Neuronal stem cell (in vitro differentiated cells): ENCODE measurements at places on chromosomes 4 and X.

DNA sequence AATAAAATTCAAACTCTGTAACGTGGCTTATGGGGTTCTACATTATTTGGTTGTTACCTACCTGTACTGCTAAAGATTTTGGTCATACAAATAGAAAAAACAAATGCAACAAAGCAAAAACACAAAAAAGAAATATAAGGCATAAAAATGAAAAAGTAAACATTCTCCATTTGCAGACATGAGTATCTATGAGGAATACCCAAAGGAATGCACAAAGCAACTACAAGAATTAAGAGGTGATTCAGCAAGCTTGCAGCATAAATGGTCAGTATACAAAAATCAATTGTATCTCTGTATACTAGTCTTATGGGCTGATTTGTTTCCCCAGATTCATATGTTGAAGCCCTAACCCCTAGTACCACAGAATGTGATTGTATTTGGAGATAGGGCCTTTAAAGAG is 3.6 kb upstream of the PDE5A start:
- no peak for DNase-seq

DNA sequence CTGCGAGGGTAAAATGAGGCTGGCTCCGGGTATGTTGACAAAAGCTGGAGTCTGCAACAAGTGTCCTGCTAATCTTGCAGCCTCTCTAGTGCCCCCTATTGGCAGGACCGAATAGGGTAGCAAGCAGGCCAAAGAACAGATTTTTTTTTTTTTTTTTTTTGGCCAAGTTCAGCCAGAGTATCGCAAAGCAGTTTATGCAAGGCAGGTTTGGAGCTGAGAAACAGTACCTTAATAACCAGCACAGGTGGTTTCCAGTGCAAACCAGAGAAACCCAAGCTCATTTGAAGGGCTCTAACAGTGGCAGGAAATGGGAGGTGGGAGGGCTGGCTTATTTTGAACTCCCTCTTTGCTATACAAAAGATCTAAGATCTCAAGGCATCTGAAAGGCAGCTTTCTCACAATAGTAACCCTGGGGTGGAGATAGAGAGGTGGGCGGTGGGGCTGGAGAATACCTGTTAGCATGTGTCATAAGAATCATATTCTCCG is 38.2 kb upstream of the OCIAD2 start:
- DNase-seq, result no peak

DNA sequence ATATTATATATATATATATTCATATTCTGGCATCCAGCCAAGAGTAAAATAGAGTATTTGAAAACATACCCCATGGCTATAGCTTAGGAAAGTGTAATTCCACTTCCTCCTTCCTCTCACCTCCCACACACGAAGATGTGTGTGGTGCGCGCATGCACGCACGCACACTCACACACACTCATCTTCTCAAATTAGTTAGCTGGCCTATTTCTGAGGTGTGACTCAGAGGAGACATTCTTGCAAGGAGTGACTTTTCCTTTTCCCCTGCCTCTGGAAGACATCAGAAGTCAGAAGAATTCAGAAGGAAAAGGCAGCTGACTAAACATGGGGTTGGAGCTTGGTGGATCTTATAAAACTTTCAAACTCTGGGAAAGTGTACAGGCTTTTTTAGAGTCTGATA is 8.8 kb downstream of the ENPEP start:
- no peak for DNase-seq

GRCh38 chrX:110384490-110384889 is 25.8 kb downstream of the RTL9 start:
- DNase-seq, result no peak

GRCh38 chr4:144310535-144310934 is 170.0 kb upstream of the GYPA start:
- DNase-seq, result no peak

DNA sequence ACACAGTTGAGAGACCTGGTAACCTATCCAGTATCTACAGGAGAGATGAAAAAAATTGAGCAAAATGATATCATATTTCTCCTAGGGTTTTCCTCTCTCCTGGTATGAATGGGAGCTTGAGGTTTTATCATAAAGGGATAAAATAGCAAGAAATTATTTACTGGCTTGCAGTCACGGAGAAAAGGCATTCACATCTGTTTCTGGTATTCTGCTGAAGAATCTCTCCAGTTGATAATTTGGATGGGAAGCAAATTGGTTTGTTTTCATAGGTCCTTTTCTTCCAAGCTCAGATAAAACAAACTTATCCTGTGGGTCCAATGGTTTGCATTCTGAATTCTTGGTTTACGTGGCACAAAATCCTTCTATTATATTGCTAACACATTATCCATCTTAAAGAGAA is 83.1 kb upstream of the GYPA start:
- no peak for DNase-seq

DNA sequence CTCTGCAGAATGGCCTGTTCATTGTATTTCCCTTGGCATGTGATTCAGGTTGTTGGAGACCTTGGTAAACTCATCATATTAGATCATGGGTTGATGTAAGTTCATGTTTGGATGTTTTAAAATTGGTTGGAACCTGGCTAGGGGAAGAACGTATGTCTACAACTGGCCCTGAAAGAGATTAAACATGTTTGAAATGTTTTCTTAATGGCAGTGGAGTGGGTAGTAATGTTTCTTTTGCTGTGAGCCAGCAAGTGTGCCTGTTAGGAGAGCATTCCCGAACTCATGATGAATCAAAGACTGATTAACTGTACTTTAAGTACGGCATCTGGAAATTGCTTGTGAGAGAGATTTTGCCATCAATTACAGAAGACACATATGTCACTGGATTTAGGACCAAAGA is 44.5 kb upstream of the SLC4A4 start:
- DNase-seq, result no peak

GRCh38 chr4:100306018-100306417 is 115.8 kb upstream of the DDIT4L start:
- no peak for DNase-seq

GRCh38 chr4:5812506-5813229 is 80.2 kb downstream of the CRMP1 start:
- peak; percentile 63 for DNase-seq

- DNase-seq, result no peak
Measured at GRCh38 chr4:100284129-100284880, 94.0 kb upstream of the DDIT4L start.

DNA sequence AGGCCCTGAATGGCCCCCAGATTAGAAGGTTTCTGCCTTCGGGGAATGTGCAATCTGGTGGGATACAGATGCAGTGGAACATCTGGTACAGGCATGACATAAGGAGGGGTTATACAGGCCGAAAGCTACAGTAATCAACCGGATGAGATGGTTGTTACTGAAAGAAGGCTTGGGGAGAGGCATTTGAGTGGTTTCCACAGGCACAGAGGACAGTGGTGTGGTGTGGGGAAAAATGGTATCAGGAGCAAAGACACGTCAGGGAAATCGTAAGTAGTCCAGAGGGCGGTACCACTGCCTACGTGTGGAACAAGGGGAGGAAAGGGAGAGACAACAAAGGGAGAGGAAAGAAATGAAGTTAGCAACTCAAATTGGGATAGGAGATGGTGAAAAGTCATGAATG is 3.0 kb downstream of the PDLIM3 start:
- DNase-seq, result no peak

DNA sequence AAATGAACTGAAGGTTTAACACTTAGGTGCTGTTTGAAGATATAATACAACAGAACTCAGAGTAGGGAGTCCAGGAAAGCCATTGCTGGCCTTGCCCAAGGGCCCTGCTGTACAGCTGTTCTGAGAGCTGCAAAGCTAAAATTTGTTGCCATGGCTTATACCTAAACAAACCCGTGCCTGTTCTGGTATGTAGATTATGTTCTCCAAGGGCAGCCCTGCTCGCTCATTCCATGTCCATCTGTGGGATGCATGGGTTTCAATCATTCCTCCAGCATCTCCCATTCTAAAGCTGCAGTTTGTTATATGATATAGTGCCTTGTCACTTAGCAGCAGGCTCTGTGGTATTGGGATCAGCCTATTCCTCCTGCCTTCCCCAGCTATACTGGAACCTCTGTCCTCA is 80.8 kb upstream of the BMPR1B start:
- DNase-seq, result no peak

GRCh38 chr4:95158626-95159025 is 390.1 kb downstream of the UNC5C start:
- DNase-seq, result no peak

DNA sequence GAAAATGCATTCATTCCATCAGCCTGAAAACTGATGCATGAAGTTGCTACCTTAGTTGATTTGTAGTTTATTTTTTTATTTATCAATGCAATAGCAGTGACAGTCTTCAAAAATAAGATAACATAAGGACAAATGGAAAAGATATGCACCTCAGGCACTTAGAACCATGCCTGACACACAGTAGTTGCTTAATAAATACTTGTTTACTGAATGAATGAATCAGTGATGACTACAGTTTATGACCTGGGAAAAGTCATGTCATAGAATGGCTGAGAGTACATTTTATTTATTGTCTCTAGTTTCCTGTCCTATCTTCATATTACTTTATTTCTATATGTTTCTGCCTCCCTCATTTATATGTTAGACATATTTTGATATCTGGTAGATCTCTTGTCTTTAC is 171.8 kb downstream of the TLL1 start:
- no peak for DNase-seq

GRCh38 chrX:112889400-112889799 is 48.8 kb upstream of the AMOT start:
- no peak for DNase-seq

GRCh38 chrX:20743046-20743445 is 476.3 kb upstream of the RPS6KA3 start:
- DNase-seq, result no peak

GRCh38 chrX:153488231-153488914 is 6.4 kb upstream of the BGN start:
- no peak for DNase-seq

DNA sequence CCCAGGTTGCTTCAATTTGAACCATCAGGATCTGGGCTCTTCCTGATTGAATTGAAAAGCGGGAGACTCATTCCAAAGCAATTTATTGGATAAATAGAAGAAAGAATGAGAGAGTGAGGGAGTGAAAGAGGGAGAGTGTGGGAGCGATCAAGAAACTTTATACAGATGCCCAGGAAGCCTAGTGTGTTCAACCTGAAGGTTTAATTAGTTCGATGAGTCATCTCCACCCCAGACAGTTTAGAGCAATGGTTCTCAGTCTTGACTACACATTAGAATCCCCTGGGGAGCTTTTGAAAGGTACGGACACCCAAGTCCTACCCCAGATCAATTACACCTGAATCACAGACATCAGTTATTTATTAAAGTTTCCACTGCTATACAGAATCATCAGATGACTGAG is 61.5 kb downstream of the GEMIN8 start:
- no peak for DNase-seq

DNA sequence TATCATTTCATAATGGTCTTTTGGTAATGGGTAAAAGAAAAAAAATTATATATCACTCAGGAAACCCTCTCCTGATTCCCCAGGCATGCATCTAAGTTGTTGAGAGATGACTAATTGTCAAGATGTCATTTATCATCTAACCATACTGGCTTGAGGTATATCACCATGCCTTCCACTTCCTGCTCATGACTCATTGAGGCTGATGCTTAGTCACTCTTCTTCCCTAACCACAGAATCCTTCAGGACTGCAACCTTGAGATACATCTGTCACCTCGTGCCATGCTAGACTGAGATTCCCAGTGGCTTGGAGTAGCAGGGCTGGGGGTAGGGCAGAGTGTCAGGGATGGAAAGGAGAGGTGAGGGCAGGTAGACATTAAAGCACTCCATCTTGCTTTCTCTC is 782.5 kb upstream of the INTU start:
- DNase-seq, result no peak

DNA sequence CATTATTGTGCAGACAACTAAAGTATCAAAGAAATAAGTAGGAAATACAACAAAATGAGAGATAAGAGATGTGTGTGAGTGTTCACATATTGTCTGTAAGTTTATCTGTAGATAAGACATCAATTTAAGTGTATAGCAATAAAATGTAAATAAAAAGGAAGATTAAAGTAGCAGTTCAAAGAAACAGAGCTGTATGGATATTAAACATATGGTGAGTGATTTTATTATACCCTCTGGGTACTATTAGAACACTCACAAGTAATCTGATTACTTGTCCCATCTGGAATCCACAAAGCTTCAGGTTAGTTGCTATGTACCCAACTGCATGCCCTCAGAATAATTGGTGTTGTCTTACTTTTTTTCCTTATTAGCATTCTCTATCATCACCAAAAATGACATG is 747.9 kb upstream of the ADGRL3 start:
- DNase-seq, result no peak

- no peak for DNase-seq
Measured at GRCh38 chrX:57379296-57379695, 92.8 kb downstream of the FAAH2 start.

- DNase-seq, result no peak
Measured at GRCh38 chr4:7145291-7145934, 46.9 kb upstream of the SORCS2 start.

- DNase-seq, result no peak
Measured at GRCh38 chr4:125368671-125369081, 53.9 kb downstream of the FAT4 start.

DNA sequence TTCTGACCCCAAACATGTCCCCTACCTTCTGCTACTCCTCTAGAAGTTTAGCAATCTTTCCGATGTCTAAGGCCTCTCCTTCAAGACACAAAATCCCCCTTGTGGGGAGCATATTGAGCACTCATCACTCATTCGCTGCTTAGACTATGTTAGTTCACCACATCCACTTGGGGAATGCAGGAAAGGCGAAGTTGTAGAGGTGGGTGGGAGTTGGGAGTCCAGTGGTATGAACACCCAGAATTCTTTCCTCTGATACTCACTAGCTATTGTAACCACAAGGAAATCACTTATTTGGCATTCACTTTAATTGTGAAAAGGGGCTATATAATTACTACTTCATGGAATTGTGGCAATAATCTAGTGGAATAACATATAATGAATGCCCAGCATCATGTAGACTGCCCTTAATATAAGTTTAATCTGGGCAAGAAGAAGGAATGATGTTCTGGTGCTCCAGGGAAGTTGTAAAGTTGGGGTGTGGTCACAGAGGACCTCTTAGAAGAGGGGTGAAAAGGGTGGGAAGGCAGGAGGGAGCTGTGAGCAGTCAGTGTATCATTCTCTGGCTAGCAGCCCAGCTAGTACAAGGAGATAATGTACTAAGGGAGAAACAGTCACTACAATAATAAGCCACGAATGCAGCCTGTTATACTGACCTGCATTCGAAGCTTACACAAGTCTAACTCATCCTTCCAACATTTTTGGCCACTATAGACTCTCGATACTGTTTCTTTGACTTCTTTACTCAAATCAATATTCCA is 468.2 kb upstream of the DIPK2B start:
- no peak for DNase-seq

- DNase-seq, result no peak
Measured at GRCh38 chrX:97446298-97446882, 562.7 kb downstream of the RPA4 start.

DNA sequence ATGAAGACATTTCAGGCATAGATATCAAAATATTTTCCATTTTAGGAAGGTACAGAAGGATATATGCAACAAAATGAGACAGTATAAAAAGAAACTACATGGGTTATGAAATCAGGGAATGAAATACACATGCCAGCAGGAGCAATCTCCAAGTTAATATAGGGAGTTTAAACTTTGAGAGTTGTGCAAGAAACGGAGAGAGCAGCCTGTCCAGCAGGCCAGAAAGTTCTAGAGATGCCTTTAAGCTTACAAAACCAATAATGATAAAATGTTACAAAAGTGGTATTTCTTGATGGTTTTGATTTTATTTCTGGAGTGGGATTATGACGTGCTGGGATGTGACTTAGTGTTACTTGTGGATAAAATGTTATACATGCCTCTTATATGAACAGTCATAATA is 2047.9 kb downstream of the ARAP2 start:
- no peak for DNase-seq

- DNase-seq, result no peak
Measured at GRCh38 chr4:57051524-57051923, 58.7 kb downstream of the IGFBP7 start.

- no peak for DNase-seq
Measured at GRCh38 chr4:104393655-104394324, 100.9 kb downstream of the CXXC4 start.
